Osteocyte (in vitro differentiated cells): ENCODE measurements at places on chromosomes 13 and 19. TPM values are rescaled to one million over a fixed set of nuclear protein-coding genes. Genes with fewer than 3 reads are reported as not detected.

DNA sequence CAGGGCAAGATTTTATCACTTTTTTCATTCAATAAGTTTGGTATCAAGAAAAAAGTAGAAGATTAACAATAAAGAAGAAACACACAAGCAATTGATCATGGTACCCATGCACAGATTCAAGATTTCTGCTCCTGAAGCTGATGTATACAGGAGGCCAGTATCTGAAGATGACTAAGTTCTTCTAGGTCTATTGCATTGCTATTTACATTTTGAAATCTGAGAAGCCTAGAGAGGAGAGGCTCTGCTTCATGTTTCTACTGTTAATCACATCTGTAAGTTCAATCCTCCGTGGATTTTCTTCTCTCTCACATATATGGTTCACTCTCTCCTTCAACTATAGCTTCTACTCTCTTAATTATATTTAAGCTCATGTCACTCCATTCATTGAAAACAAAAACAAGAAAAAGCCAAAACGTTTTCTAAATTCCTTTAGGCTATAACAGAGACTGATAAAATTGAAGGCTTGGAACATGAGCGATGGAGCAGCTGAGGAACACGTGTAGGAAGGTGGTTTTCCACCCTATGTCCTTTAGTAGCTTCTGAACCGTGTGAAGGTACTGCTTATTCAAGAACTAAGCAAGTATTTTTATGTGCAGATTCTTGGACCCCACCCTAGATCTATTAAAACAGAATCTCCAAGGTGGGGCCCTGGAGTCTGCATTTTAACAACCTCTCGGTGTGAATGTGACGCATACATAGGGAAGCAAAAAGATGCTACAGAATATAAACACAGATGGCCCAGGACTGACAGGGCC is 198.2 kb downstream of the EFNB2 start:
- no peak for DNase-seq

DNA sequence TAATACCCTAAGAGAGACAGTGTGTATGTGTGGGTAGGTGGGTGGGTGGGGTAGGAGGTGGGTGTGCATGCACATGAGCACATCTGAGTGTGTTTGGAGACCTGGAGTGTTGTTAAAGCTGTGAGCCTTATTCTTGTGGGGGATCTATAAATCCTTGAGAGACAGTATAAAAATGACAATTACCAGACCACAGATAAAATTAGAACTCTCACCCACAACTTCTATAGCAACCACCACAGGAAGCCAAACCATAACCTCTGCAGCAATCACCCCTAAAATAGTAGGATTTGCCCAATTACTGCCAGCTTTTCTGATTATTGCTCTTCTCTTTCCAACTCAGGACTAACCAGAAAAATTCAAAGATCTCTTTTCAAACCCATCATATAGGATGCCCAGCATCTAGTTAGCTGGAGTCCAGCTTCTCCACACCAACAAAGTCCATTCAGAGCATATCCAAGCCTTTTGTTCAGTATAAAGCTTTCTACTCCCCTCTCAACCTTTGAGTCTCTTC is 93.4 kb upstream of the SLITRK1 start:
- no peak for DNase-seq

- DNase-seq = no peak
Observed at GRCh38 chr13:35347679-35348205, 128.7 kb downstream of the MAB21L1 start.

DNA sequence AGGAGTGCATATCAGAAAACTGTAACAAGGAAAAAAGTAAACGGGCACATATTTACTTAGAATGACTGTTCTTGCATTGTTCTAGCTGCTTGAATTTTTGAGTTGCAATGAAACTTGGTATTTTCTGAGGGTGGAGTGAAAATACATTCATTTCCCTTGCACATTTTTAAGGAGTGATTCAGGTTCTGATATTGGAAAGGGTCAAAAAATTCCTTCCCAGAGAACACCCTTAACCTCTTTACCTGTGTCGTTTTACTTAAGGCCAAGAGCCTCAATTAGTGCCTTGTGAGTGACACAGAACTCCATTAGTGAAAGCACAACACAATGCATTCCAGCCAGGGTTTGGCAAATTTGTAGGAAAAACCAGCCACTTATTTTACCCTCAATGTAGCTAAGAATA is 2.3 kb downstream of the ITGBL1 start:
- no peak for DNase-seq

GRCh38 chr13:44174769-44175425 is 198.7 kb upstream of the SERP2 start:
- DNase-seq = no peak

DNA sequence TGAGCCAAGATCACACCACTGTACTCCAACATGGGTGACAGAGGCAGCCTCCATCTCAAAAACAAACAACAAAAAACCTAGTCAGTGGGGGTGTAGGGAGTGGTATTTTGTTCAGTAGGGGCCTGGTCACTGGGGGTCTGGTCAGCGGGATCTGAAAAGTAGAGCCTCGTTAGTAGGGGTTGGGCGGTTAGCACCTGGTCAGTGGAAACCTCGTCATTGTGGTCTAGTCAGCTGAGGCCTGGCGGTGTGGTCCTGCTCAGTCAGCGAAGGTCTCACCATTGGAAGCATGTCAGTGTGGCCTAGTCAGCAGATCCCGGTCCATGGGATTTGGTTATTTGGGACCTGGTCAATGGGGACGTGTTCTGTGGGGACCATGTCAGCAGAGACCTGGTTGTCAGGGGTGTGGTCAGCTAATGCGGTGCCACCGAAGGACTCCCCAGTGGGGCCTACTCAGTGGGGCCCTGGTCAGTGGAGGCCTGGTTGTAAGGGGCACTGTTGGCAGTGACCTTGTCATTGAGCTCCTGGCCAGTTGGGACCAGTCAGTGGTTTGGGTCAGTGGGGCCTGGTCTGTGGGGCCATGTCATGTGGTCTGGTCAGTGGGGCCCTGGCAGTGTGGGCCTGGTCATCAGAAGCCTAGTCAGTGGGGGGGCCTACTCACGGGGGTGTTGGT is 63.0 kb upstream of the TPM4 start:
- no peak for DNase-seq

DNA sequence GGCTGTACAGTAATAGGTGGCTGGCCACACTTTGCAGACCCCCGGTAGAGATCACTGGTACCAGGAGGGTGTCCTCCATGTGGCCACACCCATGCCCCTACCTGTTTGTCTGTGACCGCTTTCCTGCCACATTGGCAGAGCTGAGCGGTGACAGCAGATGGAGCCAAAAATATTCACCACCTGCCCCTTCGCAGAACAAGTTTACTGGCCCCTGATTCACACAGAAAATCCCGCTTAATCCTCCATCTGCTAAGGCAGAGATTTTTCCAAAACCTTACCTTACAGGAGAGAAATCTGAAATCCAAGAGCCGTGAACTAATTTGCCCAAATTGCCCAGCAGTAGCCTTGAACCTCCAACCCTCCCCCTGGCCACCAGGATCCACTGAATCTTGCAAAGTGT is 52.1 kb downstream of the MYO9B start:
- DNase-seq = no peak

DNA sequence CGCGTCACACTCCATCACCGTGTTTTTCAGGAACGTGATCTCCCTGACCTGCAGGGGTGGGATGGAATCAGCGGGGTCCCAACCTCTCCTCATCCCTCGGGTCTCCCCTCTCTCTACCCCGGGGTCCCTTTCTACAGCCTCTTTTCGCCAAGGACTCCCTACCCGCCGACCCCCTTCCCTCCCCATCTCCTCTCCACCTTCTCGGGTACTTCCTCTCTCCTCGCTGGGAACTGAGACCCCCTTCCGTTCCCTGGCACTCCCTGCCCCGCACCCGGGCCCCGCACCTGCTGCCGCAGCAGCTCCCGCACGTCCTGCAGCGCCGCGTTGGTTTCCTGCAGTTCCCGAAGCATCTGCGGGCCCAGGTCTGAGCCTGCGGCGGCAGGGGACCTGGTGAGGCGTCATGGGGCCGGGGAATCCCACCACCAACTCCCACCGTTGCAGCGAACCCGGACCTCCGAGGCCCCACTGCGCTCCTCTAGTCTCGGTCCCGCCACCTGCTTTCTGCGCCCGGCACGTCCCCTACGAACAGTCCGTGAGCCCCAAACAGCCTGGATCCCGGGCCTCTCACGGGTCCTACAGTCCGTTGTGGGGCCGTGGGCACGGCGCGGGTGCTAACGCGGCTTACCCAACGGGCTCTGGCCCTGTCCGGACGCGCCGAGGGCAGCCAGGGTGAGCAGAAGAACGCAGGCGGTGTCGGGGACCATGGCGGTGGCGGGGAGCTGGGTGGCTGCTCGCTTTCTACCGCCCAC is at the start of gene COMP:
COMP (minus strand) TSS at position 740 of the 749 bp plus-strand sequence; CDS start at position 704, 36 bp downstream.
- no peak for DNase-seq

- no peak for DNase-seq
Observed at GRCh38 chr13:55029280-55029679, 2000.7 kb downstream of the OLFM4 start.

DNA sequence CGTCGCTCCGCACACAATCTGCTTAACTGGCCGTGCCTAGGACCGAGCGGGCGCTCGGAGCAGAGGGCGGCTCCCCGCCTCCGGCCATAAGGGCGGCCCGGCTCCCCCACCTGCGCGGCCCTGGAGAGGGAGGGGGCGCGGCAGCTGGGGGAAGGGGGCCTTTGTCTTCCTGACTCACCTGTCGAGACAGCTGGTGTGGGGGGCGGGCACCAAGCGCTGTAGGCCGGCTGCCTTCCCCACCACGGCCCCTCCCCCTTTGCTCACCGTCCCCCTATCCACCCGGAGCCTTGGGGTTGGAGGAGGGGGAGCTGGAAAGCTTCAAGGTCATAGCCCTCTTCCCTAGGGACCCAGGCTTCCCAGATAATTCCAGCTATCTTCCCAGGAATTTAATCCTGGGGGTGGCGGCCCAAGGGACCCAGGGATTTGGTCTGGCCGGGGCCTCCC is 1.2 kb downstream of the VASP start:
- no peak for DNase-seq

DNA sequence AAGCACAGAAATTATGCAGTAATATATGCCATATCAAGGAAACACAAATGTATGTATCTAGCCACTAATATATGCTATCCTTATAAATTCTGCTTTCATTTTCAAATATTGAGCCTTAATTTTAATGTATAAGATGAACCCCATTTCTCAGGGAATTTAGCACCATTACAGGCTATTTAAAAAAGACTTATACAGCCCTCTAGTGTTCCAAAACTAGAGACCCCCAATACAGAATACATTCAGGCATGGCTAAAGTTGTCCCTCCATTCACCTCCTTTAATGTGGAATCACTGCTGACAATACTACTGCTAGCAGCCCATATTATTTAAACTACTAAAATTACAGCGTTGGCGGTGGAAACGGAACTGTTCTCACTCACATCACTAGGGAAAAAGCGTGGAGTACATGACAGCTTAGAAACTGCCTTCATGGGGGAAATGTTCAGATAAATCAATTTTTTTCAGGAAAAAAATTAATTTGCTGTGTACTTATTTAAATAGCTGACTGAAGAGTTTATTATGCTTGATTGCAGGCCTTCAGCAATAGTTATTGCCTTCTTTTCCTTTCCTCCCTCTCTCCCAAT is 541.0 kb downstream of the PCDH9 start:
- no peak for DNase-seq

Gene LRP3
- 49.8 and 52.3 TPM in 2 replicates for total RNA-seq
